ENCODE measurements at places on chromosomes 13 and 19. TPM values are rescaled to one million over a fixed set of nuclear protein-coding genes. Genes with fewer than 3 reads are reported as not detected.

PLVAP gene
- total RNA-seq, result 0.50 TPM

KLK6 gene
- total RNA-seq, result not detected

UBL5 gene
- 171 TPM for total RNA-seq

PLIN4 gene
- total RNA-seq, result 4.0 TPM

ZNF83 gene
- 66.4 TPM for total RNA-seq

CLDND2 gene
- total RNA-seq, result not detected

FLT3 gene
- not detected for total RNA-seq

CERS1 gene
- 1.1 TPM for total RNA-seq

ZNF177 gene
- total RNA-seq, result 2.9 TPM

NOTCH3 gene
- total RNA-seq, result 21.4 TPM

CYP2F1 gene
- not detected for total RNA-seq

PDCD2L gene
- 19.8 TPM for total RNA-seq

DHX34 gene
- 15.6 TPM for total RNA-seq

HRC gene
- total RNA-seq, result not detected

CASP14 gene
- not detected for total RNA-seq

IZUMO1 gene
- not detected for total RNA-seq

CAPS gene
- 1.4 TPM for total RNA-seq

RXFP2 gene
- not detected for total RNA-seq

FAM124A gene
- 2.2 TPM for total RNA-seq

VAV1 gene
- total RNA-seq, result not detected

CDC16 gene
- total RNA-seq, result 62.6 TPM

REEP6 gene
- 0.44 TPM for total RNA-seq

ZNF507 gene
- total RNA-seq, result 15.6 TPM

TINCR gene
- total RNA-seq, result 0.22 TPM

ZFR2 gene
- total RNA-seq, result not detected

ATP1A3 gene
- total RNA-seq, result 0.37 TPM

CFAP97D2 gene
- not detected for total RNA-seq

NRTN gene
- total RNA-seq, result not detected

GRIK5 gene
- 0.44 TPM for total RNA-seq

PIH1D1 gene
- total RNA-seq, result 127 TPM

CDX2 gene
- total RNA-seq, result not detected

ZNF285 gene
- total RNA-seq, result 3.1 TPM

HSH2D gene
- total RNA-seq, result not detected

Data from uterine smooth muscle cell (primary cell).